B cell (primary cell): ENCODE measurements at places on chromosomes 7 and 10. TPM values are rescaled to one million over a fixed set of nuclear protein-coding genes. Genes with fewer than 3 reads are reported as not detected.

TRPV5 gene
- total RNA-seq = not detected in 2 replicates

PLEKHS1 gene
- not detected in 2 replicates for total RNA-seq

AKR1D1 gene
- not detected in 2 replicates for total RNA-seq

GARIN1A gene
- 2.2 and 2.4 TPM in 2 replicates for total RNA-seq

GRCh38 chr10:3064423-3064822, 2.9 kb upstream of the PFKP start:
- no peak for DNase-seq

DNA sequence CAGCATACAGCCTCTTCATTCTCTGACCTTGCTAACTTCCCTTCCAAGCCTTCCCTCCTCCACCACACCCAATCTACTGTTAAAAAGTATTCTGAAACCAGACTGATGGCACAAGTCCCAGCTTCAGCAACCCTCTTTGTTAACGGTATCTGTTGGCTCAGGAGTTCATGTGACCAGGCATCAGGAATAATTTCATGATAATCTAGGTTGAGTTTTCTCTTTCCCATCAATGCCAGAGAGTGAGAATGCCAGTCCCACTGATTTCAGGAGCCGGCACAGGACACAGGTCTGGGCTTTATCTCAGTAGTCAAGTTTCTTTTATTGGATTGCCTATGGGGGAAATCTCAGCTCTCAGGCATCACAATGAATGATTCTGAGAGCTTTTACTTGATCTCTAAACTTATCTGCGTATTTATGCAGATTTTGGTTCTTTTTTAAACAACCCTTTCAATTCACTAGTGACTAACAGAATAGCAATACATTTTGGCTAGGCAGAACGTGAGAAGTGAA, 231.0 kb upstream of the LYZL1 start:
- DNase-seq = no peak

DNA sequence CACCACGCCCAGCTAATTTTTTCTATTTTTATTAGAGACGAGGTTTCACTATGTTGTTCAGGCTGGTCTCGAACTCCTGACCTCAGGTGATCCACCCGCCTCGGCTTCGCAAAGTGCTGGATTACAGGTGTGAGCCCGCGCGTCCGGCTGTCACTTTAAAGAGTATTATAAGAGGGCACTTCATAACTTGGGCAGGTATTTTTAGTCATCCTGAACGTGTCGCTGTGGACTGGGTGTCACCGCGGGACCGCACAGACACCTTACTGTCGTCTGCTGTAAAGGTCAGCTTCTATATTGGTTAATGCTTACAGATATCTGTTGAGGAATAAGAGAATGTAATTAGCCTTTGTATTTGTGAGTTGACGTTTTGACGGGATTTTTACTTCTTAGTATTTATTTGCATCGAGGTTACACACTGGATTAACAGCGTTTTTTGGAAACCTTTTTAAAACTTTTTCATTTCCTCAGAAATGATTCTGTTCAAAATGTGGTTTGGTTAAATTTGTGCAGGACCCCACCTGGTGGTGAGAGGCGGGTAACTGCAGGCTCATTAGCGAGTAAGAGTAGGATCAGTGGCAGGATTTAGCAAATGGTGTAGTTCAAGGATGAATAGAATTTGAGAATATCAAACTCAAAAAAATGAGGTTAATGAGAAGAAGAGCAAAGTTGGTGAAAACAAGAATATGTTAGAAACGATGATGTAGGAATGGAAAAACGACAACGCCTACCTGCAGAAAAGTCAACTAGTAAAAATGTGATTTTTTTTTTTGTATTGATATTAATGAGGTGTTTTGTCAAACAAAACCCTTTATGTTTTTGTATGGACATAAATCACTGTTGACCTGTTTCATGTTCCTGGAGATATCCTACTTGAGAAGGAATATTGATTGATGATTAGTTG, 3.2 kb downstream of the DNAJB6 start:
- DNase-seq = peak; percentile 77

GRCh38 chr10:97574374-97575126, 2.0 kb downstream of the ANKRD2 start:
- no peak for DNase-seq

DNA sequence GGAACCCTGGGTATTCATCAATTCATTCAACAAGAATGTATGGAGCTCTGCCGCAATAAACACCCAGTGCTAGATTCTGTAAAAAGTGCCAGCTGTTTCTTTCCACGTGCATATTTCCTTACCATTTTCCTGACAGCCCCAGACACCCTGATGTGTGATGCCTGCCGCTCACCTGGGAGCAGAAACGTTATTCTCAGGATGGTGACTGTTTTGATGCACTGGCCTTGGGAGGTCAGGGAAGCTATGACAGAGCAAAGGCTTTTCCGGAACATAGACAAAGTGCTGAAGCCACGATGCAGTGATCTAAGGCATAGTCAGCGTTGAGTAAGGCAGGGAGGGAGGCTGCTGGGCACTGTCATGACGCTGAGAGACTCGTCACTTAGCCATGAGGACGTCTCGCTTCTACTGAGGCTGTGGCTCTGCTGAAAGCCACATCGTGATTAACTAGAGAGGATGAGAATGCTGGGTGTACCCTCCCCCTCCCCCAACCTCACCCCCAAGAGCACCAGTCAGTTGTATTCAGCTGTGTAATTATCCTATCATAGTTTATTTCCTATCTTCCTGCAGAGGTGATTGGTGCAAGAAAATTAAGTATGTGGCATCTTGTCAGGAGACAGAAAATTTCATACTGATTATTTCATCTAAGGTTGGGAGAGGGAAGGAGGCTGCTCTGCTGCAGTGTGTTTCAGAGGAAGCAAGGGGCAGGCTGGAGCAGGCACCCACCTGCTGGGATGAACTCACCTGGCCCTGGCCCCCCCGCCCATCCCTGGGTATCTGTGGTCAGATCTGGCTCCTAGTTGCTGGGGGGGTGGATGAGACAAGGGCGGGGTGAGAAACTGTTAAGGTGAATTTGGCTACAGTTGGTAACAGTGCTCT, 48.8 kb upstream of the SMNDC1 start:
- no peak for DNase-seq

GRCh38 chr7:130941322-130942210, 207.6 kb upstream of the KLF14 start:
- DNase-seq = peak; percentile 55

DNA sequence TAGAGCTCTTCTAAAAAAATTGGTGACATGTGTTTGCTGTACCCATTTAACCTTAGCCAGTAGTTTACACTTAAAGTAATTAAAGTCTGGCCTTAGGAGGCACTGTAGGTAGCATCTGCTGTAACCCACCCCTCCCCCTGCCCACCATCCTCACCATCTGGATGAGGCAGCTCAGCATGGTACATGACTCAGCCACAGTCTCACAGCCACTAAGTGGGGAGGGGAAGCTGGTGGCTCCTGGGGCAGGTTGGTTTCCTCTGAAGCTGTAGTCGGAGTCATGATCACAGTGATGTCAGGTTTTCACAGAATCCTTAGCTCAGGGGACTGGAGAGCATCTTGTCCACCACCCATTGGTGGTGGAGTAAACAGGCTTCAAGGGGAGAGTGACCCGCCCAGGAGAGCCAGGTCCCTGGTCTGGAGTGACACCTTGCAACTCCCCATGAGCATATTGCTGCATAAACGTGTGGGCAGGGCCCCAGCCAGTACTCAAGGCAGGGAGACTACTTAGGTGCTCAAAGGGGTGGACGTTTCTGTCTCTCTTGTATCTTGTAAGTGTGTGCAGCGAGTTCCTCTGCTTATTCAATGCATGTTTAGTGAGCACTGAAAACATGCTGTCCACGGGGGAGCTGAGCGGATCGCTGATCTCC, 125.9 kb downstream of the GRK5 start:
- no peak for DNase-seq

DNA sequence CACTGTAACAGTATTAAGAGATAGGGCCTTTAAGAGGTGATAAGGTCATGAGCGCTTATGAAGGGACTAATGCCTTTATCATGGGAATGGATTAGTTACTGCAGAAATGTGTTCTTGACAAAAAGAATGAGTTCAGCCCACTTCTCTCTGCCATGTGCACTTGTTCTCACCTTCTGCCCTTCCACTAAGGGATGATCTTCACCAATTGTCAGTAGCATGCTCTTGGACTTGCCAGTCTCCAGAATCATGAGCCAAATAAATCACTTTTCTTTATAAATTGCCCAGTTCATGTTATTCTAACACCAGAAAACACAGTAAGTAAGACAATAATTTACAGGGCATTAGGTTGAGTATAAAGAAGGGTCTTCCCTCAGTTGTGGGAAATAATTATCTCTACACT, 189.1 kb downstream of the CRPPA start:
- DNase-seq = no peak

DNA sequence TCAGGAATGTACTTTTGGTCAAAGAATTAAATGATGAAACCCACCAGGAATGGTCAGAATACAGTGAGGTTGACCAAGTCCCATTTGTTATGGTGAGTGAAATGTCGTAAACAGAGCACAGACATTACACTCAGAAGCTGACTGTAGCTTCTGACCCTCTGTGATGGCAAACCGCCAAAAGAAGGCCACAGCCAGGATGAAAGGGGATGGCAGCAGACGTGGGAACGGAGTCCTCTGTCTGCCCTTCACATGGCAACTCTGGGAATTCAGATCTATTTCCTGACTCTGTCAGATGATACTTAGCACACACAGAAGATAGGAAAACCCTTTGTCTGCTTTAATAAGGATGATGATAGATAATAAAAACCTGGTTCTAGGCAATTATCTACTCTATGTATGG, 757.1 kb downstream of the SORCS3 start:
- DNase-seq = no peak

GRCh38 chr10:130772676-130773075, 538.8 kb downstream of the TCERG1L start:
- no peak for DNase-seq

DNA sequence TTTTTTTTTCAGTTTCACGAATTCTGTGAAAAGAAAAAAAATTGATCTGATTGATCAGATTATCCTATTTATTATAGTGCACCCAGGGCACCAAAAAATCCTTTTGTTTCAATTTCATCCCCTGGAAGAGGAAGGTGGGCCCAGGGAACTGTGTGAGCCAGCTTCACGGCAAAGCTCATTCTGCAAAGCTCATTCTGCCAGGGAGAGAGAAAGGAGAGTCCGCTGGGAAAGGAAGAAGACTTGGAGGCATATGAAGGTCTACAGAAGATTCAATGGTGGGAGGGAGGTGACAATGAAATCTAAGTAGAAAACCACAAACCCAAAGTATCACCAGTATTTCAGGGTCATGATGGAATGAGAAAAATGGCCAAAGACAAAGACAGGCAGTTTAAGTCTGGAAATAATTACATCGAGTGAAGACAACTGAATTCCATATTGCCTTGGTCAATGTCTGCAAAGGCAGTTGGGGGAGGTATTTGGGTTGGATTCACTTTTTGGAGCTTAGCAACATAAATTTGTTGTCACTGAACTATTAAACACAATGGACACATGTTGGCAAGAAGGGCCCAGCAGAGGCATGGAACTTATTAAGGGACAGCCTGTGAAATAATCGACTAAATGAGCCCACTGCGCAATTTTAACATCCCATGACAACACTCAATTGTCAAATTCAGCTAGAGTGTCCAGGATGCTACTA, 587.8 kb upstream of the MKI67 start:
- no peak for DNase-seq

DNA sequence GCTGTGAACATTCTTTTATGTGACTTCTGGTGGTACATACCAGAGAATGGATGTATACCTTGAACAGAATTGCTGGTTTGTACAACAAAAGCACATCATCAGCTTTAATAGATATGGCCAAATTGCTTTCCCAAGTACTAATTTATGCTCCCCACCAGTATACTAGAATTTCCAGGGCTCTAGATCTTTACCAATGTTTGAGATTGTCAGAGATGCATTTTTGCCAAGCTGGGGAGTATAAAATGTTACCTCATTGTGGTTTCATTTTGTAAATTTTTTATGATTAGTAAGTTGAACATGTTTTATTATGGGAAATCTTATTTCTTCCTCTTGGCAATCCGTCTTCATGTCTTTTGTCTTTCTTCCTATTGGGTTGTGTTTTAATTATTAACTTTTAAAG, 179.9 kb upstream of the TMEM106B start:
- DNase-seq = no peak

DNA sequence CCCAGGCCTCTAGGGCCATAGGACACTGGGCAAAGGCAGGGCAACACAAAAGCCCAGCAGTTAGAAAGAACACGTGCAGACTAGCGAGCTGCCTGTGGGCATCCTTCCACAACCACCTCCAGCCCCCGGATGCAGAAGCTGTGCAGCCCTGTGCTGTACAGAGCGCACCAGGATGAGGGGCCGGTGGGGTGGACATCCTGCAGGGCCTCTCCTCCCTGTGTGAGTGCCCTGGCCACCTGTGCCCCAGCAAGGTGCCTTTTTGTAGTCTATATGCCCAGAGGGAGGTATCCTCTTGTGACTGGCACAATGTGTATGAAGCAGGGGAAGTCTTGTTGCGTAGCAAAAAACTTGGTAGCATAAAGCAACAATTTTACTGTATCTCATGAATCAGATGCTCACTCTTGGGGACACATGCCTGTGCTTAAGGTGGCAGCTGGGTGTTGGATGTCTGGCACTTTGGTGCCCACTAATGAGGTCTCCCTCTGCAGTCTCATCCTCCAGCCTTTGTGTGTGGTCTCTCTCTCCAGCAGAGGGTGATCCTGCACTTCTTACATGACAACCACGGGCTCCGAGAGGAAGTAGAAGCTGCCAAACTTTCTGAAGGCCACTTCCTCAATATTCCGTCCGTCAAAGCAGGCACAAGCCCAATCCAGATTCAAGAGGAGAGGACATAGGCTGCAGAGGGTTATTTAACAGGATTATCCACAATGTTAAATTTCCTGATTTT, 8.7 kb downstream of the NCAPG2 start:
- peak; percentile 83 for DNase-seq

GRCh38 chr7:11833431-11833830, 1.4 kb upstream of the THSD7A start:
- DNase-seq = no peak

- no peak for DNase-seq
Observed at GRCh38 chr7:4093483-4093882, 588.6 kb upstream of the FOXK1 start.

DNA sequence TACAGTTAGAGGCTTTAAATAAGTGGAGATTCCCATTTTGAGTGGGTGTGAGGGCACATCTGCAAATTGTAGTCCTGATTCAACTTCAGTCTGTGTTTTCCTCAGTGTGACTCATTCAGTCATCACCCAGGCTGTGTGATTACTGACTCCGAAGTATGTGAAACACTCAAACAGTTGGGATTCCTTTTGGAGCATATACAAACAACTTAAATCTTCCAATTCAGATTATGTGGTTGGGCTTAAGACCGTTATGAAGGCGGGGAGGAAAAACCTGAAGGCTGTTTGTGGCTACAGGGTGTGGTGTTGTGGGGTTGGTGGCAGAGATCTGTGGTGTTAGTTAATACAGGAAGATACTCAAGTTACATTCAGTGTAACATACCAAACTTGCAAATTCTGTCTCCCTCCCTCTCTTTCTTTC, 259.7 kb upstream of the FERD3L start:
- DNase-seq = no peak

- no peak for DNase-seq
Observed at GRCh38 chr10:6296828-6297251, 94.1 kb downstream of the PFKFB3 start.

DNA sequence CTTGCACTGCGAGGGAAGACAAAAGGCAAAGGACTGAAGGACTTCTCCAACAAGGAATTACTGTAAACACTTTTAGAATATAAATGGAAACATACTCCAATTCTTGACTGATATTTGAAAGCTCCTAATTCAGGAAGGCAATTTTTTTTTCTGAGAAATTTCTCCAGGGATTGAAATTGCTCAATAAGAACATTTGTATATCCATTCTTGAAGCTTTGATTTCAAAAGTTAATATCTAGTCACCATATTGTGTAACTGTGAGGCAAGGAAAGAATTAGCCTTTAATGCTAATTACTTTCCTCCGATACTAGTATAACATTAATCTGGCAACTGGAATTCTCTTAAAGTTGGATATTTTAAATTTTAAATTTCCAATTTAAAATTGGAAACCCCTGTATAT, 188.4 kb upstream of the COL1A2 start:
- no peak for DNase-seq
